Mammary epithelial cell (primary cell): ENCODE measurements at places on chromosomes 3 and 15. TPM values are rescaled to one million over a fixed set of nuclear protein-coding genes. Genes with fewer than 3 reads are reported as not detected.

DNA sequence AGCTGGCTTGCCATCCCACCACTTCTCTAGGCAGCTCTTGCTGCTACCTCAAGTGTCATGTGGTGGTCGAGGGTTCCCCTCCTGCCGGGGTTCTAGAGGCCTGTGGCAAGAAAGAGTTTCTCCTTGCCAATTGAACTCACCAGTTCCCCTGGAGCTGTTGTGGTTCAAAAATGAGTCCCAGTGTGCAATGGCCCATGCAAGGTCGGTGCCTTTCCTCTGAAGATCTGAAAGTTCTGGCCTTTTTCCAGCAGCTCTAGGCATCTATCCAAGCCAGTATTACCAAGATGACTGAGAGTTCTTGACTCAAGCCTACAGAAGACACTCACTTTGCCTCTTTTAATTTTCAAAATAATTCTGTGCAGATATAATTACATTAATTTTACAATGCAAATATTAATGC is 163.6 kb downstream of the KCNMB2 start:
- DNase-seq: no peak

- DNase-seq: no peak
These were observed 90.6 kb downstream of the ZNF621 start for GRCh38 chr3:40615110-40615915.

DNA sequence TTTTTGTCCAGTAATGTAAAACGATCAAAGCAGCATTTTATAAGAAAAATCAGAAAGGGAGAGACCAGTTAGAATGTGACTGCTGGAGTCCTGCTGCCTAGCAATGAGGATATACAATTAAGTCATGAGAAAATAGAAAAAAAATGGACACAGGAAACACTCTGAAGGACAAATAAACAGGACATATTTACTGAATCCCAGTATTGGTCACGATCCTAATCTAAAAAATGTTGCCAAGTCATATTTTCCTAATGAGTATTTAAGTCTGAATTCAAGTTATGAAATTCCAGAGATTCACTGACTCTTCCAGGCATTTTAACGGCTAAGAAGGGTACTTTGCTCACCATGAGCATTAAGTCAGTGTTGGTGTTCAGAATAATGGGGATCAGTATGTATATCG is 154.3 kb upstream of the CCDC54 start:
- DNase-seq: no peak

DNA sequence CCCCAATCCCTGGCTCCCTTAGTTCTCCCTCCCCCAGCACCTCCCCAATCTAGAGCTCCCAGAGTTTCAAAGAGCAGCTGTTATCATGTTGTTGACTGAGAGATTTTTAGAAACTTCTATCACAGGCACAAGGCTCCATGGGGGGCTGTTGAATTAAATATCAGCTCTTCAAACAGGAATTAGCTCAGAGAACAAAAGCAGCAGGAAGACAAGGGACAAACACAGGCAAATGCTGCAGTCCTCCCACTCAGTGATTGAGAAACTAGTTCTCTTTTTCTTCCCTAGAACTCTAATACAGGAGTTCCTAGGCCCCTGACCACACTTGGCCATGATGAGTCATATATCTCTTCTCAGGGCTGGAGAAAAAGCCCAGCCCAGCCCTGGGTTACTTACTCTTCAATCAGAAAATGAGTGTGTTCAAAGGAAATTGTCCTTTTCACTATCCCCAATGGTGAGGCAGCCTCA is 262.1 kb downstream of the IGSF11 start:
- peak; percentile 2 for DNase-seq

- DNase-seq: no peak
These were observed 77.2 kb downstream of the OSBPL10 start for GRCh38 chr3:31903686-31904431.

GRCh38 chr3:4508048-4508981 is 15.2 kb downstream of the ITPR1 start:
- DNase-seq: no peak

- no peak for DNase-seq
These were observed 236.9 kb downstream of the NSUN3 start for GRCh38 chr3:94299716-94300115.

- no peak for DNase-seq
These were observed 275.4 kb downstream of the NFKBIZ start for GRCh38 chr3:102124704-102125103.

ITIH3 gene
- total RNA-seq: not detected

ACKR2 gene
- total RNA-seq: 0.67 TPM

CIB2 gene
- total RNA-seq: 3.9 and 5.4 TPM in 2 replicates

ATP8B4 gene
- total RNA-seq: 2.2 TPM
